ENCODE measurements at places on chromosomes 12 and 14. TPM values are rescaled to one million over a fixed set of nuclear protein-coding genes. Genes with fewer than 3 reads are reported as not detected.

The COQ10A gene
- 39.0 TPM for total RNA-seq

The HOXC12 gene
- total RNA-seq, result not detected

The P2RX7 gene
- 4.5 TPM for total RNA-seq

The PTHLH gene
- not detected for total RNA-seq

The C1R gene
- total RNA-seq, result 1.4 TPM

The DGLUCY gene
- total RNA-seq, result 83.9 TPM

The TDRD9 gene
- total RNA-seq, result 0.22 TPM

The PRH2 gene
- not detected for total RNA-seq

The PYM1 gene
- 33.1 TPM for total RNA-seq

The SOX5 gene
- not detected for total RNA-seq

The PRR4 gene
- total RNA-seq, result 1.8 TPM

The NUDT14 gene
- total RNA-seq, result 10.8 TPM

The HOXC10 gene
- total RNA-seq, result not detected

The LIN7A gene
- total RNA-seq, result not detected

Measured in naive thymus-derived CD8-positive, alpha-beta T cell (primary cell).